ENCODE measurements at places on chromosomes 1 and 21.
A peak's percentile ranks its signal among the peaks of the same experiment; 100 is the strongest.

GRCh38 chr1:212680680-212681389, 18.8 kb downstream of the BATF3 start:
- DNase-seq, result no peak

DNA sequence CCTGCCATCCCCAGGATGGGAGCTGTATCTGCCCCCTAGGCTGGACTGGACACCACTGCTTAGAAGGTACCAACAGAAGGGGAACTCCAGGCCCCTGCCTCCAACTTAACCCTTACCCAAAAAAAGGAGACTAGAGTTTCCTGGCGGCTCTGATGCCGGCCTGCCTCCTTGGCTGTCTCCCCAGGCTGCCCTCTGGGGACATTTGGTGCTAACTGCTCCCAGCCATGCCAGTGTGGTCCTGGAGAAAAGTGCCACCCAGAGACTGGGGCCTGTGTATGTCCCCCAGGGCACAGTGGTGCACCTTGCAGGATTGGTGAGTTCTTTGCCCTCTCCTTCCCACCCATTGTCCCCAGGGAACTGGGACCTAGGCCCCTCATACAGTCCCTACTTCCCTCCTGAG, 8.1 kb upstream of the LRRC71 start:
- DNase-seq, result no peak

- DNase-seq, result peak; percentile 51
Observed at GRCh38 chr1:45304311-45305081, 22.2 kb upstream of the HPDL start.

DNA sequence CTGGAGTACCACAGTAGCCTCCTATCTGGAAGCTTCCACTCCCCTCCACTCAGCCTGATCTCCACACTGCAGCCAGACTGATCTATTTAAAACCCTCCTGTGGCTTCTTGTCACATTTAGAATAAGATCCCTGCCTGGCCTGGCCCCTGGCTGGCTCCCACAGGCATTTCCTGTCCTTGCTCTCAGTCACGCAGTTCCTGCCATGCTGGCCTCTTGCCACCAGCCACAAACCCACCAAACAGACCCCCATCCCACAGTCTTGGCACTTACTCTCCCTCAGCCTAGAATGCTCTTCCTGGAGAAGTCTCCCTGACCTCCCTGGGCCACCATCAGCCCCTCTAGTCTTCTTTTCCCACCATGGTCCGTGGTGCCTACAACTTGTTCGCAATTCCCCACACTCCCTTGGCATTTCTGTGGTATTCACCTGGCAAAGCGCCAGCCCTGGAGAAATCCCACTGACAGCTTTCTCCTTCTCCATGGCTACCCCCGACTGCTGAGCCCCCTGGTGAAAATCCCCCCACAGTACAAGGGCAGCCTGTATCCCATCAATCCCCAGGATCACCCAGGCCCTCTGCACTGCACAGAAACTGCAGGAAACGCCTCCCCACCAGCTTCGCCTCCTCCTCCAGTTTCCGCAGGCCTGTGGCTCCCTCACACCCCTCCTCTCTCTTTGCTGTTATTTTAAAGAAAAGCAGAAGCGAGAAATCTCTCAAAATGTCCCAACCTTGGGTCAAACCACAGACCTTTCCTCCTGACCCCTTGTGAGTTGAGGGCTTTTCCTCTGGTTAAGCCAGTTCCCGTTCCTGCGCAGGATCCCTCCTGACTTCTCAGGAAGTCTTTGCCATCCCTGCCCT, 94.5 kb downstream of the SYT2 start:
- DNase-seq, result no peak

- DNase-seq, result no peak
Observed at GRCh38 chr1:207659545-207660153, 14.7 kb downstream of the CR1L start.

DNA sequence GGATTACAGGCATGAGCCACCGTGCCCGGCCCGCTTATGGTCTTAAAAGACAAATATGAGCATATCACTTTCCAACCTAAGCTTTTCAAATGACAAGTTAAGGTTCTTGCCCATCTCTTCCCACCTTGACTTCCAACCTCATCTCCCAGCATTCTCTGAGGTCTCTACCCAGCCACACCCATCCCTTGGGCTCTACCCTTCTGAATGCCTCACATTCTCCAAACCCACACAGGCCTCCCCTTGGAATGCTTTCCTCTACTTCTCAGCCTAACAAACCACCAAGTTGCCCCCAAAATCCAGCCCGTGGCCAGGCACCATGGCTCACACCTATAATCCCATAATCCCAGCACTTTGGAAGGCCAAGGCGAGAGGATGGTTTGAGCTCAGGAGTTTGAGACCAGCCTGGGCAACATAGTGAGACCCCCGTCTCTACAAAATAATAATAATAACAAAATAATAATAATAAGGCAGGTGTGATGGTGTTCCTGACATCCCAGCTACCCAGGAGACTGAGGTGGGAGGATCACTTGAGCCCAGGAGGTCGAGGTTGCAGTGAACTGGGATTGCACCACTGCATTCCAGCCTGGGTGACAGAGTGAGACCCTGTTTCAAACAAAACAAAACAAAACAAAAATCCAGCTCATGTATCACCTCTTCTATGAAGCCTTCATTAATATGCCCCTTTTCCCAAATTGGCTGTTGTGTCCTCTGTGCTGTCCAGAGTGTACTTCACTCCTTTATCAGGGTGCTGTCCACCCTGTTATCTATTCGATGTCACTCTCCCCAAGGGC, 11.2 kb downstream of the DCST2 start:
- DNase-seq, result no peak

- no peak for DNase-seq
Observed at GRCh38 chr1:5954964-5955363, 37.3 kb downstream of the NPHP4 start.

DNA sequence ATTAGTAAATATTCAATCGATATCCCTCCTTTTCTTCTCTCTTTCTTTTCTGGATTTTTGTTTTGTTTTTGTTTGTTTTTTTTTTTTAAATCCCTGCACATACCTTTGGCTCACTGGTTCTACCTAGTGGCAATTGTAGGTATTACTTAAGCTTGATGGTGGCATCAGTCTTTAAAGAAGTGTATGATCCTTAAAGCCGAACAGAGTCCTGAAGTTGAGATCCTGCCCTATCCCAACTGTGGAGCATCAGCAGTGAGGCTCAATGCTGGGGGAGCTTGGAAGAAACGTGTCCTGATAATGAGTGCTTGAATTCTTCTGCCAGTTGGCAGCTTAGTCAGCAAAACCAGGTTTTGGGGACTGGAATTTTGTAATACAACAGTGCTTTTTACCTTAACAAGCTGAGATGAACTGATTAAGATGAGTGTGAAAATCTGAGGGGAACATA, 60.8 kb downstream of the FASLG start:
- DNase-seq, result no peak

DNA sequence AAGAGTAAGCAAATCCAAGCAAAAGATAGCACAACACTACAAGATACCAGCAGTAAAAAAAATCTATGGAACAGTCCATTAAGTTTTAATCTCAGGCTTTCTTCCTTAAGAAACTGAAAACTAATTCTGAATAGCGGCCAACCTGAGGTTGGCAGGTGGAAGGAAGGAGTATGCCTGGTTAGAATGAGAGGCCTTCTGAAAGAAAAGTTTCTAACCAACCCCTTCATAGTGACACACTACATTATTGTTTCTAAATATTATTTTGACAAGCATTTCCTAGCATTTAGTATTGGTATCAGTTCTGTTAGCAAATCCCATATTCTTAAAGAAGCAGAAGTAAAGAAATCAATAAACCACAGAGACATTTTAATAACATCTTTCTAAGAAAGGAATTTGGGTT, 205.7 kb upstream of the PTBP2 start:
- no peak for DNase-seq
